NCI-H460 (cell line): ENCODE measurements at places on chromosomes 6 and 20.

DNA sequence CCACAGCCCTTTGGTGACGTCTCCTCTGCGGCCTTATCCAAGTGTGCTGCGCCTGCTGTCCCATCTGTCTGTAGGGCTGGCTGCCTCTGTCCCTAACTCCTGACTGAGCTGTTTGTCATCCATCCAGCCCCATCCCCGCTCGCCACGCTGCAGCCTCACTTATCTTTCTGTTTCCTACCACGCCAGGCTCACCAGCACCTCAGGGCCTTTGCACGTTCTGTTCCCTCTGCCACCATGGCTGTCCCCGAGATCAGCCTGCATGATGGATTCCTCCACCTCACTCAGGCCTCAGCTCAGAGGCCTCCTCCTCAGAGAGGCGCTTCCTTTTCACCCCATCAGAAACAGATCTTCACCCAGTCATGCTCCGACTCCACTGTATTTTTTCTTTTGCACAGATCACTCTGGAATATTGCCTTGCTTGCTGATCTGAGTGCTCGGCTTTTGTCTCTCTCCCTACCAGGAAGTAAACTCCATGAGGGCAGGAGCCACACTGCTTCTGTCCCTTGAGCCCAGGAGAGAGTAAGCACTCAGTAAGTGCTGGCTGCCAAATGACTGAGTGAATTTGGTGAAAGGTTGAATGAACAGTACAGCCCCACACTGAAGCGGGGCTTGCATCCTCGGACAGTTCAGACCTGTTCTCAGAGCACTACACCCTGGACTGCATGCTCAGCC, 34.5 kb downstream of the BPIFB1 start:
- no peak for DNase-seq

DNA sequence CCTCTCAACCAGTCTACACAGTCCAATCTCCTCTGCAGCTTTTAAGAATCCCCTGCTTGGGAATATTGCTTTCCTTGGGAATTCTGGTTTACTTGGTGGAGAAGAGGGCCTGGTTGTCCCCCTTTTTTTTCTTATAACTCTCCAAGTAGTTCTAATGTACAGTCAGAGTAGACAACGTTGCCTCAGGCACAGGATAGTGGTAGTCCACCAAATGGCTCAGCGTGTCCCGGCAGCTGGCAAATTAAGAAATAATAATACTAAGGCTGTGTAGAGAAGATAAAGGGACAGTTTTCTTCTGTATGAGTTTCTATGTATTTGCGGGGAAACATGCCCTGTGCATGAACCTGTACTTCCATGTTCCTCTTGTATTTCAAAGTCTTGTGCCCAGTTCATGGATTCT, 145.7 kb upstream of the RREB1 start:
- no peak for DNase-seq

GRCh38 chr20:36307412-36308325, 1.5 kb downstream of the DLGAP4 start:
- no peak for DNase-seq

DNA sequence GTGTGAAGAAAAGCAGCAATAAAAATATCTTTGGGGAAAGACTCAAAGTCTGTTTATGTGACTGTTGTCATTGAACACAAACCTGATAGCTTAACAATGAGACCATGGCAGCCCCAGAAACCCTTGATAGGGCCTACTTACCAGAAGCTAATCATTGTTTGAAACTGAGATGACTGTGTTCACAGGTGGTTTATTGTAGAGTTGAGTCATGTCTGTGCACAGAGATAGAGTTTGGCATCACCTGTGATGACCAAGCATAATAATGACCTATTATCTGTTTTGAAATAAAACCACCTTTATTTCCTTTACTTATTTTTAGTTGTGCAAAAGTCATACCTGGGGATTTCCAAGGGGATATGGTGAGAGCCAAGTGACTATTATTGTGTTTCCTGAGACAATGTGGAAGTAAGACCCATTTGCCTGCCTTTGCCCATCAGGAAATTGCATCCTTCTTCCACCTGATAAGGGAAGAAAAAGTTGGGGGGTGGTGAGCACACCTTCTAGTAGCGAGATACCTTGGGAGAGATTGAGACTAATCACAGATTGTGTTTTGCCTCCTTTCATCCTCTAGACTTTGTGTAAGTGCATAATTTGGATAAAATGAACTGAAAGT, 456.9 kb upstream of the JAG1 start:
- DNase-seq = no peak

DNA sequence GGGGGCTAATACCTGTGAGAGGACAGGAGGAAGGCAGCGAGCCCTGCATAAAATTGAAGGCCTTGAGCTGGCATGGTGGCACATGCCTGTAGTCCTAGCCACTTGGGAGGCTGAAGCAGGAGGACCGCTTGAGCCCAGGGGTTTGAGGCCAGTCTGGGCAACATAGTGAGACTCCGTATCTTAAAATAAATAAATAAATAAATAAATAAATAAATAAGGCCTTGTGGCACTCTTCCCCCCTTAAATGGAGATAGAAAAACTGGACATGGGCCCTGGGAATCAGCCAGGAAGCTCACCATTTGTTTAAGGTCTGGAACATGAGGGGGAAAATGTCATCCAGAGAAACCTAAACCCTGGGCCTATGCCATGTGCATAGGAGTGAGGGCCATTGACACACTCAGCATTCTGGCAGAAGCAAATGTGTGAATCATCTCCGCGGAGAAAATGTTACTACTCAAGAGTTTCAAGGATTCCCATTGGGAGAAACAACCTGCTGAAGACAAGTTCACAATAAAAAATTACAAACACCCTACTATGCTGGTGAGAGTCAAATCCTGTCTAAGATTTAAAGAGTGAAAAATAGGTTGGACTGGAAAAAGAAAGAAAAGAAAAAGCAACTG, 51.9 kb upstream of the UBR2 start:
- no peak for DNase-seq

GRCh38 chr6:71367756-71368155, 79.1 kb downstream of the OGFRL1 start:
- DNase-seq = no peak

- DNase-seq = no peak
These were observed 10.7 kb upstream of the PRR18 start for GRCh38 chr6:166318649-166319600.

- no peak for DNase-seq
These were observed 263.0 kb upstream of the PLCB4 start for GRCh38 chr20:8805737-8806442.

GRCh38 chr20:53609491-53610445, 16.1 kb upstream of the ZNF217 start:
- peak; percentile 76 for DNase-seq

- DNase-seq = no peak
These were observed 81.0 kb downstream of the MYB start for GRCh38 chr6:135261872-135262725.

DNA sequence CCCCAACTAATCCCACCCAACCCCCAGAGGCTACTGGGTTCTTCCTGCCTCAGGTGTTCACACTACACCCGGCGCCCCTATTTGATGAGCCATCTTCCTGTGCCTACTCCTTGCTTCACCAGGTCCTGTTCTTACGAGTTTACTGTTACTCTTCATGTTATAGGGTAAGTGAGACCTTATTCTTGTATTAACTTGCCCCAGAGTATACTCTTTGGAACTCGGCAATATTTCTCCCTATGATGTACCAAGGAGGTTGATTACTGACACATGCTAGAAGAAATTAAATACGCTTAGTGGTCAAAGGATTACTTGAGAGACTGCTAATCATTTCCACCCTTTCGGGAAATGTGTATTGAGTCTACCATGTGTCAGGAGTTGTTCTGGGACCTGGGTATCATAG, 8.9 kb downstream of the RING1 start:
- no peak for DNase-seq

DNA sequence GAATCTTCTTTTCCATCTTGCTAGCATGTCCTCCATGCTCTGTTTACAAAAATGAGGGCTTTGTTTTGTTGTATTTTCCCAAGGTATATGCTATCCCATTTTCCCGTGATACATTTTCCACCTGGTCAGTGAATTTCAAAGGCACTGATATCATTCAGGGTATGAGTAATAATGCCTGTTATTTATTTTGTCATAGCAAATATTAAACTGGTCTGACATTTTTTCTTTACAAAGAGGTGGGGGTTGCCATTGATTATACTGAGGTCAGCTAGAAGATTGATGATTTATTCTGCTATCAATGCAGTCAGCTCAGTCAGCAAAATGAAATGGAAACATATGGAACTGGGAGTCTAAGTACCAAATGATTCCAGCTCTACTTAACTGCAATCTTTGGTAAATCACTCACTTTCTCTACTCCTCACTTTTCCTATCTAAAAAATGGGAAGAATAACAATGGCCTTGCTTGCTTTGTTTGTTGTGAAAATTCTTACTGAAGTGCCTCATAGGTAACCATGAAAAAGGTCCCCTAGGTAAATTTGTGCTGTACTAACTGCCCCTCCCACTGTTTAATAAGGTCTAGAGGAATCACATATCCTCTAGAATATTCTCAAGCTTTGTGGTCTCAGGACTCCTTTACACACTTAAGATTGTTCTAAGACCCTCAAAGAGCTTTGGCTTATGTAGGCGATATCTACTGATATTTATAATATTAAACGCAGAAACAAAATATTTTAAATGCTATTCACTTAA, 64.0 kb downstream of the ARHGAP18 start:
- DNase-seq = no peak

DNA sequence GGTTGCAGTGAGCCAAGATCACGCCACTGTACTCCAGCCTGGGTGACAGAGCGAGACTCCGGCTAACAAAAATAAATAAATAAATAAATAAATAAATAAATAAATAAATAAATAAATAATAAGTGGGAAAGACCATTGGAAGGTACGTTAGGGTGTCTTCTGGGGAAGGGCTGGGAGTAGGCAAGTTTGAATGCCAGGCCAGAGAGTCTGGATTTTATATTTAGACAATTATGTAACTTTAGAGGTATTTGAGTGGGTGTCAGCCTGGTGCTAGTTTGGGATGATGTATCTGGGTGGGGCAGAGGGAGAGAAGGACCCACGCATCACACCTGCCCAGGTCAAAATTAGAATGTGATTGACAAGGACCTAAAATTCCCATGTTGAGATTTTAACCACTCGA, 108.5 kb upstream of the PRND start:
- no peak for DNase-seq

DNA sequence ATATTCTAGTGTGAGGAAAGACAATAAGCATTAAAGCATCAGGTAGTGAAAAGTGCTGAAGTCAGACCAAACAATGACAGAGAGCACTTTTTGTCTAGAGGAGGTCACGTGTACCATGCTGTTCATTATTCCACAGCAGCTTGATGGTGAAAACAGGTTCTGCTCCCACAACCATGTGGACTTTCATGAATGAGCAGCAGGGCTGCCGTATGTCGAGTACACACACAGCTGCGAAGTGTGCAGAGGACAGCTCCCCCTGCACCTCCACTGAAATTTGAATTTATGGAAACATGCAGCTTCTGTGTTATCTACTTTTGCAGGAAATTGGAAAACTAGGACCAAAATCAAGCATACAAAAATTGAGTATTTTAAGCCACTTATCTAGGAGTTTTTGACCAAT, 85.3 kb downstream of the MAP7 start:
- no peak for DNase-seq

DNA sequence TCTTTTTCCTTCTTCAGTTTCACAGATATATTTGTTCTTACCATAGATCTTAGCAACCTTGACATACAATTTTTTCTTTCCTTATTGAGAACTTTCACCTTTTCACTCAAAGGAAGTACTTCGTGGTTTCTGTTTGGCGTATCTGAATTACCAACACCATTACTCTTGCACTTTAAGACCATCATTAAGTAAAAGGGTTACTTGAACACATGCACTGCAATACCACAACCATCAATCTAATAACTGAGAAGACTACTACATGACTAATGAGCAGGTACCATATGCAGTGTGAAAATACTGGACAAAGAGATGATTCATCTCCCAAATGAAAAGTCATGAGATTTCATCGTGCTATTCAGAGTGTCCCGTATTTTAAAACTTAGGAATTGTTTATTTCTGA, 21.7 kb upstream of the SENP6 start:
- DNase-seq = no peak

GRCh38 chr20:38199501-38200390, 34.7 kb upstream of the TGM2 start:
- no peak for DNase-seq

GRCh38 chr20:63756648-63756991, 17.0 kb downstream of the SLC2A4RG start:
- no peak for DNase-seq

DNA sequence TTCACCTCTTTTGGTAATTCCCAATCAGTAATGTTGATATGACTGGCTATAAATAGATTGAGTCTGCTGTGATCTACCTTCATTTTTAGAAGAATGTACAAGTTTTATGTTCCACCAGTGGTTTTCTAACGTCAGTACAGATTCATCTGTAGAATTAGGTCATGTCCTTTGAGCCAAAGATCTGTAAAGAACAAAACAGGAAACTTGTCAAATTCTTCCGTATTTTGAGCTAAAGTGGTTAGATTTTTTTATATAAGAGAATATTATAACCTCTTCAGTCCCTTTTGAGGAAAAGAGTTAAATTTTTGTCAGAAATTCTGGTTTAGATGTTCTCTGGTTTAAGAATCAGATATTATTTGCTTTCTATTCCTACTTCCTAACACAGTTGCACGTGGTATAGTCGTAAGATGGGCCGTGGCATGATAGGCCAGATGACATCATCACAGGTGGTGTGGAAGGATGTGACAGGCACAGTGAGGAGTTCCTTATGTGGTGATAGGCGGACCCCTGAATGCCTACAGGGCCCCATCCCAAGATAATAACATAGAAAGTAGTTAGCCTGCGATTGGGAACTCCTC, 62.3 kb downstream of the SNX9 start:
- DNase-seq = no peak

GRCh38 chr6:31173406-31173805, 2.9 kb upstream of the POU5F1 start:
- DNase-seq = no peak

GRCh38 chr6:87949194-87949593, 98.4 kb upstream of the SPACA1 start:
- no peak for DNase-seq

DNA sequence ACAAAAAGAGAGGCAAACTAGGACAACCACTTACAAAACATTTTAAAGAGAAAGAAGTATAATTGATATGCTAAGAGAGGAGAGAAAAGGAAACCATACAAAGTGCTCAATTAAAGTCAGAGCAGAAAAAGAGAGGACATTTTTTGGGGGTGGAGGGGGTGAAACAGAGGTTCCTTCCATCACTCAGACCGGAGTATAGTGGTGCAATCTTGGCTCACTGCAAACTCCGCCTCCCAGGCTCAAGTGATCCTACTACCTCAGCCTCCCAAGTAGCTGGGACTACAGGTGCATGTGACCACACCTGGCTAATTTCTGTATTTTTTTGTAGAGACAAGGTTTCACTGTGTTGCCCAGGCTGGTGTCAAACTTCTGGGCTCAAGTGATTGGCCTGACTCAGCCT, 9.4 kb downstream of the WASF1 start:
- DNase-seq = no peak

GRCh38 chr6:33390173-33390572, 1.4 kb upstream of the KIFC1 start:
- DNase-seq = no peak

- DNase-seq = peak; percentile 62
These were observed 129.4 kb downstream of the TRIM27 start for GRCh38 chr6:28794175-28795002.

- DNase-seq = no peak
These were observed 11.9 kb upstream of the TNFRSF21 start for GRCh38 chr6:47321577-47321976.
